ENCODE measurements at places on chromosomes 2 and 18.

- peak; percentile 68 for DNase-seq
These were observed 211.9 kb downstream of the AGPS start for GRCh38 chr2:177604271-177605065.

- DNase-seq = peak; percentile 98
These were observed 24.6 kb downstream of the NRP2 start for GRCh38 chr2:205706769-205707381.

GRCh38 chr2:98748292-98749065 lies 17.5 kb upstream of the MGAT4A start:
- no peak for DNase-seq

DNA sequence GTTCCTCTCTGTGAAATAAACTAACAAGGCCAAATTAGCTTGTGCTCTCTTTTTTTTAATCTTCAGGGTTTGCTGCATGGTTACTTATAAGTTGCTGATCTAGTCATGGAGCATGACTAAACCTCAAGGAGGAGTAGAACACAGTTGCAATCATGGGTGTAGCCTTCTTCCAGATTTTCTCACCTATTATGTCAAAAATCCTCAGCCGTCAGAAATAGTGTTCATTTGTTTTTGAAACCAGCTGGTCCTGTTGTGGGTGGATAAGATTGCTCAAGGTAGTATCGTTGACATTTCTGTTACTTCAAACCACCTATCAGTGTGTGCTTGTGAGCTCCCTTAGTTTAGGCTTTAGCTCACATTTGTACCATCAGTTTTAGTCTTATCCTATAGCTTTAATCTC lies 11.2 kb downstream of the RELCH start:
- DNase-seq = no peak

DNA sequence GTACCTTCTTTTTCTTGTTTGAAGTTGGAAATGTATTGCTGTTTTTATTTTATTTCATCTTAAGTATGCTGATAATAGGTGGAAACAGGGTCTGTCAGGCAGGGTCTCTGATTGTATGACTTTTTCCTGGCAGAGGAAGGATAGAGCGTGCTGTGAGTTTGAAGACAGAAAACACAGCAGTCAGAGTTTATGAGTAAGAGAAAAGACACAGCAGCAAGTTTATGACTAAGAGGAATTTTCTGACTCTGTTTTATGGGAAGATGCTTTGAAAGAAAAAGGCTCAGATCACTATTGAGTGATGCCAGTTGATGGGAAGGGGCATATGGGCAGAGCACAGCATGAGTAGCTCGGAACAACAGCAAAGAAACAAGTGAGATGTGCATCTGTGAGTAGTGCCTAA lies 379.1 kb downstream of the MEIS1 start:
- peak; percentile 24 for DNase-seq

GRCh38 chr18:56575819-56576663 lies 62.4 kb downstream of the TXNL1 start:
- peak; percentile 72 for DNase-seq

- no peak for DNase-seq
These were observed 83.6 kb downstream of the FARSB start for GRCh38 chr2:222572264-222572721.

DNA sequence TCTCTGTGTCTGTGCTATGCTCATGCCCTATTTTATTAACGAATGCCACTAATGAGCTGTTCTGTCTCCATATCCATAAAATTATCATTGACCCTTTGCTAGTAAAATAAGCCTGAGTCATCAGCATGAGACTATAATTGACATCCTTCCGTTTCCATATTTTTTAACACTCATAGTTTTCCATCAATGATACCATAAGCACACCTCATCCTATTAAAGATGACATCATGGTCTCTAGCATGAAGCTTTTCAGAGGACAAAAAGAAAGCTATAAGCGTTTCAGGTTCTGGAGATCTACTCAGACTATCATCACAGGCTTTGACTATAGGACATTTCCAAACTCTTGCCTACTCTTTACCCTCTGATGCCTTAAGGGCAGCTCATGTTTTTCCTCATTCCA lies 1.2 kb upstream of the DSC2 start:
- DNase-seq = no peak

DNA sequence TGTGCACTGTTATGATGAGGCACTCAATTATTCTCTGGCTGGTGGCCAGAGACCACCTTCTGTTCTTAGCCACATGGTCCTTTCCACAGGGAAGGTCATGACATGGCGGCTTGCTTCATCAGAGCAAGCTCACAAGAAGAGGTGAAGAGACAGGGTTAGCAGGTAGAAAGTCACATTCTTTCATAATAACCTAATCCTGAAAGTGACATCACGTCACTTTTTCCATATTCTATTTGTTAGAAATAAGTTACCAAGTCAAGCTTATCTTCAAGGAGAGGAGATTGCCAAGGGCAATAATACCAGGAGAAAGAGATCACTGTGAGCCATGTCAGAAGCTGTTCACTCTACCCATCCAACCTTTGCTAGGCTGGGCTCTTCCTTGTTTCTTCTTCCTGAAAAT lies 139.4 kb downstream of the OSR1 start:
- DNase-seq = no peak

DNA sequence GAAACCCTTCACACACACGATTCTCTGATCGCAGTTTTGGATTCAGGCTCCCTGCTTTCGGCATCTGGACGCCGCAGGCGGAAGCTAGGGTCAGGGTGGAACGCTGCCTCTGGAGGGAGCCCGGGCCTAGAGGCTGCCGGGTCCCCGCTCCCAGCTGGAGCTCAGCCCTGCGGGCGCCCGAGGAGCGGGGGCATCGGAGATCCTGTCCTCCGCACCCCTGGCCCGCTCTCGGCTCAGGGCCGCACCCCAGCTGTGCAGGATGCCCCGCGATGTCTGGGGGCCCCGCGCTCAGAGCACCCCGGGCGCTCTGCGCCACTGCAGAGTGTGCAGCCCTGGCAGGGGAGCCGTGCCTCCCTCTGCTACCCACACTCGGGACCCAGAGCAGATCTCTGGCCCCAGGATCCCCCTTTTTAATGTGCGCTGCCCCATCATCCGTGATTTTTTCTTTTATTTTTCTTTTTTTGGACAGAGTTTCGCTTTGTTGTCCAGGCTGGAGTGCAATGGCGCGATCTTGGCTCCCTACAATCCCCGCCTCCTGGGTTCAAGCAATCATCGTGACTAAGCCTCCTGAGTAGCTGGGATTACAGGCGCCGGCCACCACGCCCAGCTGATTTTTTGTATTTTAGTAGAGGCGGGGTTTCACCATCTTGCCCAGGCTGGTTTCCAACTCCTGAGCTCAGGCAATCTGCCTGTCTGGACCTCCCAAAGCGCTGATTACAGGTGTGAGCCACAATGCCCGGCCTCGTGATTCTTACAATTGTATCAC lies 54.8 kb upstream of the TUBA3E start:
- peak; percentile 49 for DNase-seq

- no peak for DNase-seq
These were observed 184.6 kb downstream of the ETAA1 start for GRCh38 chr2:67581751-67582150.

DNA sequence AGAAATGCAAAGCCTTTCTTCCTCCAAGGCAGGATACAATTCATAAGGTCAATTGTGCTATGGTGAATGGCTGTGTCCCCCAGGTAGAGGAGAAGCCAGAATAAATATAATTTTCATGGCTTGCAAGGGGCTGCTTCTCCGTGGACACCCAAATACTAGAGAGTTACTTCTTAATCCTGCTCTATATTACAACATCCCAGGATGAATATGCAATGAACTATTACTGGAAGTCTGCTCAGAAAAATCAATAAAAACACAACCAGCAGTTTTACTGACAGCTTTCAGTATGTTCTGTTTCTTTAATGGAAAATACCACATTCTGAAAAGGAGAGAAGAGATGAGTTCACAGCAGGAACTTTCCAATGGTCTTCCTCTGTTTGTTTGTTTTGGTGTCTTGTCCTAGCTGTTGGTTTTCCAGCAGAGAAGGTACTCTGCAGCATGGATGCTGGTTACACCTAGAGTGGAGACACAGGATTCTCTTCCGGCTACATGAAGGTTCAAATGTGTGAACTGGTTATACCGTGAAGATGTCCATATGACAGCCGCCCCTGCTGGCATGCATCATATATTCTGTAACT lies 213.0 kb downstream of the PID1 start:
- DNase-seq = no peak

DNA sequence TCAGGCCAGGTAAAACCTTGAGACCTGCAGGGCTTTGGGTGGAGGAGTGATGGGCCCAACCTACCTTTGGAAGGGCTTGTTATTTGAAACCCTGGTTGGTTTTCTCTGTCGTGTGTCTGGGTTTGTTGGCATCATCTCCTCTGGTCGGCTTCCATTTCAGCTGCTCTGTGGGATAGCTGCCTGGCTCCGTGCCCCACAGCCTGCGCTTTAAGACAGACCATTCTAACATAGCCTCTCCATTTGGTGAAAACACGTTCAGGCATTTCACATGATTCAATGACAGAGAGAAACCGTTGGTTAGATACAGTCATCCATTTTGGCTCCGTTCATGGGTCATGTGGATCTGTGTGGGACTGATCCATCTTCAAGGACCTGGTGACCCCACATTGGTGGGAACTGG lies 37.0 kb upstream of the LYPD6B start:
- DNase-seq = no peak

DNA sequence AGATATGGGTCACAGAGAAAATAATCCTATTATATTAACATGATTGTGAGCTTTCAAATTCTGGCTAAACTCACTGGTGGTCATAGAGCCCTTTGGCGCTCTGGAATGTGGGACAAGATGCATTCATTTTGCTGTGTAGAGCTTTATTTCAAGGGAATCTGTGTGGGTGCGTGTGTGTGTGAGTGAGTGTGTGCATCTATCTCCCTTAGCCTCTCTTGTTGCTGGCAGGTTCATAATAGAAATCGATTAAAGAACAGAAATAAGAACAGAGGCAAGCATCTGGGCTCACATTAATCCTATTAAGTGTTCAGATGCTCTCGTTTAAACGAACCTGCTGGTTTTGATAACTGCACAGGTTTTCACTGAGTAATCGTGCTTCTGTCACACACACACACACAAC lies 155.4 kb upstream of the PID1 start:
- DNase-seq = no peak

DNA sequence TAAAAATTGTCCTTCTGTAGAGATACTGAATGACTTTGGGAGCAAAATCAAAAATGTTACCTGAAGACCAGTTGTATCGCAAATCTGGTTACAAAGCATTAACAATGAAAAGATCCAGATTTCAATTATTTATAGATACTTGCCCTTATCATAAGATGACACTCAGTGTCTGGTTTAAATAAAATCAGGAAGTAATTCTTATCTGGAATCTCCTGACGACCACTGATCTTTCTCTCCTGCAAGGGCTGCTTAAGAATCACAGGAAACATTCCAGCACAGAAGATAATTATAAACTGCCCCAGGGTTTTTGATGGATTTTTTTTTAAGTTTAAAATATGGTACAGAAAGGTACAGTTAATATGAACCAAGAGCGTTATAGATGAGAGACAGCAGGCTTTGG lies 205.7 kb downstream of the ALK start:
- DNase-seq = no peak

DNA sequence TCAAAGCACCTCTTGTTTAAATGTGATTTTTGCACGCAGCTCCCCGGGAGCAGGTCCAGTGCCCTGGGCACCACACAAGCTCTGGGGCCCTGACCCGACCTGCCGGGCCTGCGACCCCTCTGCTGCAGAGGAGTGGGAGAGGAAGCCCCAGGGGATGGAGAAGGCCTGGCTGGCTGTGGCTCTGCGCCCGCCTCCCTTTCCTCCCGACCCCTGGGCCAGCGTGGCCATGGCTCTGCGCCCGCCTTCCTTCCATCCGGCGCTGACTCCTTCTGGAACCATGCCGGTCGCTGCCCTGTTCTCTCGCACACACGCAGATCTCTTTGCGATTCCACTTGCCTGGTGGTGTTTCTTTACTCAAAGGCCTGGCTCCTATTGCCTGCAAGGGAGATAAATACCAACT lies 166.5 kb upstream of the SALL3 start:
- no peak for DNase-seq

- DNase-seq = no peak
These were observed 25.9 kb downstream of the MYO7B start for GRCh38 chr2:127561371-127561770.

- peak; percentile 86 for DNase-seq
These were observed 322.1 kb upstream of the THUMPD2 start for GRCh38 chr2:40101131-40101575.

GRCh38 chr2:106886916-106887758 lies 1.2 kb upstream of the ST6GAL2 start:
- DNase-seq = peak; percentile 41

DNA sequence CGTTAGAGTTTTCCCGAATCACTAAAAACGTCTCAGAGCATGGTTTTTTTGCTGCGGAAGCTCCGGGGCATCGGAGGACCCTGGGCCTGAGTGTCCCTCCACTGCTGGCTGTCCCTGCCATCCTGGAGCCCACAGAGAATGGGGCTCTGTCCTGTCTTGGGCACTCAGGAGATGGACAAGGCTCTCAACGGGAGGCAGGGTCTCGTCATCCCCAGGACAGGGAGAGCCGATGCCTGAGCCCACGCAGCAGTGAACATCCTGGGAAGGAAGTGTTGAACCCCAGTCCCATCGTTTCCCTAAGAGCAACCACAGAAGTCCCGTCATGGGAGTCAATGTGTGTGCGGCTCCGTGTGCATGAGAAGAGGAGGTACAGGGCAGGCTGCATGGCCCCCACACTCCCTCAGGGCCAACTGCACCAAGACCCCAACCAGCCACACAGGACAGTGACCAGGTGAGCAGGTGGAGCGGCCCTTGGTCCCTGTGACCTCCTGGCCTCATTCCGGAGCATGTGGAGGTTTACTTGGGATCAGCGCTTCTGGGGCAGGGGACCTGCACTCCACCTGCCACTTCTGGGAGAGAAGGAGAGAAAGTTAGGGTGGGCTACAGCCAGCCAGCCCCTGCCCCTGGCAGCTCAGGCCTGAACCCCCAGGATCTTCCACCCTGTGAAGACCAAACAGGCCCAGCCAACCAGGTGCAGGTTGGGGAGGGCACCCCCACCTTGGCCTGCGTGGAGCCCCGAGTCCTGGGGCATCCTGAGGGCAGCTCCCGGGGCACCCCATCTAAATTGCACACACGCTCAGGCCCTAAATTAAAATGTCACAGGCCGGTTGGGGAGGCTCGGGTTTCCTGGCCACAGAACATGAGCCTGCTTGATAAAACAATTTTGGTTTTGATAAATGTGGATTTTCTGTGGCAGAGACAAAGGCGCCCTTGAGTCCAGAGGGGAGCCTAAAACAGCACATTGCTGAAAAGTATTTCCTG lies 3.1 kb upstream of the SNED1 start:
- no peak for DNase-seq

DNA sequence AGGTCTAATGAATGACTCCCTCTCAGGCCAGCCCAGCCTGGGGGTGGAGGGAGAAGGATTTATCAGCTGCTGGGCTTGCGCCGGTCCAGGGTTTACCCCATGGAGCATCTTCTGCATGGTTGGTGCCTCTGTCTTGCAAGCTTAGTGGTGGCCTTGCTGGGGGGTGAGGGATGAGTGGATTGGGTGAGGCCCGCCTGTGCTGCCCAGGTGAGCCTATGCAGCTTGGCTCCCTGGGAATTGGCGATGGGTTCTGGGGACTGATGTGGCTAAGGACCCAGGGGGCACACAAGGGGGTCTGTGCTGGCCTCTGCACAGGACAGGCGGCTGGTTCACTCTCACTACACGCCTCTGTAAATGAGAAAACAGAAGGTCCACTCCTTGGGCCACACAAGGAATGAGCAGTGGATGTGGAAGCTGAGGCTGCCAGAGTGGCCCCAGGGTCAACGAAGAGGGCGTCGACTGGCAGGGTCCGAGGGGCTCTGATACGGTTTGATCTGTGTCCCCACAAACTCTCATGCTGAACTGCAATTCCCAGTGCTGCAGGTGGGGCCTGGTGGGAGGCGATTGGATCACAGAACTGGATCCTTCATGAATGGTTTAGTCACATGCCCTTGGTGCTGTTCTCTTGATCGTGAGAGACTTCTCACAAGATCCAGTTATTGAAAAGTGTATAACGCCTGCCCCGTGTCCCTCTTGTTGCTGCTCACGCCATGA lies 151.6 kb upstream of the HDAC4 start:
- DNase-seq = no peak
